ACHN (cell line): ENCODE measurements at places on chromosomes 2 and 18.

- DNase-seq: peak; percentile 56
Measured at GRCh38 chr2:113077921-113078320, 10.2 kb downstream of the IL1F10 start.

DNA sequence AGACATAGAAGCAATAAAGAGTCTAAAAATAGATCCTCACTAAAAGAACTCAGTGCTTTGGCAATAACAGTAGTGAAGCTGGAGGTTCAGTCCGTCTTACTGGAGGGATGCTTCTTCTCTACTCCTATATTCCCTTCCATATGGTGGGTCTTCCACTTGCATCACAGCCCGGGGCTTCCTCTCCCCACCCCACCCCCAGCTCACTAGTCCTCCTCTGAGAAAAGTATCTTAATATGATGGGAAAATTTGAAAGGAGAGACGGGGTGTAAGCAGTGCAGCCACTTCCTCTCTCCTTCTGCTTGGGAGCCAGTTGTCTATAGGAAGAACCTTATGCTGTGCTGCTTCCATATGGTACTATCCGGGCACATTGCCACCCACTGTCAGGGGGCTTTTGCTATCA is 57.2 kb upstream of the SPOPL start:
- no peak for DNase-seq

DNA sequence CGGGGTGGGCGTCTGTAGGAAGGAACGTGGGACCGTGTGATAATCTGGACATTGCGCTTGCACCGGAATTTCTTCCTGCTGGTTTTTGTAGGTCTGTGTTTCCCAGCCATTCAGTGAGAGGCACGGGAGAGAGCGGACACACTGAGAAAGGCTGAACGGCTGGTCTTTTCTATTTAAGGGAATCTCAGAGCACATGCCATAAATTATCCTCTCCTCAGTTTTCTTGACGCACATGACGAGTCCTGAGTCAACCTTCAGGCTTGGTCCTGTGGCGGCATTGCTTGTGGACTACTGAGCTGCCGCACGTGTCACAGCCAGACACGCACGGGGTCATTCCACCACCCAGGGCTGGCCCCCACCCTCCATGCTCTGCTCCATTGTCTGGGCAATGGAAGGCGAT is 519.3 kb upstream of the ID2 start:
- no peak for DNase-seq

- no peak for DNase-seq
Measured at GRCh38 chr2:180955101-180955500, 25.3 kb upstream of the UBE2E3 start.
